ENCODE measurements at places on chromosomes 1 and 21.

GRCh38 chr1:36555041-36555440 is 72.3 kb upstream of the CSF3R start:
- DNase-seq, result no peak

GRCh38 chr1:11541956-11542355 is 63.0 kb downstream of the DISP3 start:
- no peak for DNase-seq

GRCh38 chr21:35138665-35139381 is 89.7 kb upstream of the RUNX1 start:
- peak; percentile 21 for DNase-seq

GRCh38 chr21:46151261-46151988 is 4.0 kb downstream of the FTCD start:
- no peak for DNase-seq

DNA sequence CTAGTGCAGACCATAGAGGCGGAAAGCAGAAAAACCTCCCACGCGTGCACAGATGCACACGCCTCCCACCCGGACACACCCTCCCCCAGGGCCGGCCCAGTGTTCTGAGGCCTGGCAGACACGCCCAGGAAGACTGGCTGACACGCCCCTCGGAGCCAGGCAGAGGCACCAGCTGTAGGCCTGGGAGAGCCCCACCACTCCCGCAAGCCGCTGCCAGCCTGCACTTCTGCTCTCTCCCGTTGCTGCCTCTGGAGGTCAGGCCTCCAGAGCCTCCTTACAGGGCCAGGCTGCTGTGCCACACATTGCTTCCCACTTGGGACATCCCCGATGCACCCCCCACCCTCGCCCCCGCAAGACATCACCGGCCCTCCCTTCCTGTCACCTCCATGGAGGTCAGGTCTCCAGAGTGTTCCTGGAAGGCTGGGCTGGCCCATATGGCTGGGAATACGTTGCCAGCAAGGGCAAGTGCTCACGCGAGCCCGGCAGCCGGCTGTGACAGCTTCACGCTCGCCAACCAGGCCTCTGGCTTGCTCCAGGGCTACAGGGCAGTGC is 40.4 kb downstream of the CASZ1 start:
- peak; percentile 70 for DNase-seq

GRCh38 chr1:34398241-34398915 is 221.7 kb downstream of the C1orf94 start:
- no peak for DNase-seq

- DNase-seq, result no peak
Measured at GRCh38 chr1:46798810-46799209, at the start of gene CYP4B1. TSS of gene CYP4B1 (plus strand) at chr1:46799046. CDS start at chr1:46799082, 36 bp downstream.

DNA sequence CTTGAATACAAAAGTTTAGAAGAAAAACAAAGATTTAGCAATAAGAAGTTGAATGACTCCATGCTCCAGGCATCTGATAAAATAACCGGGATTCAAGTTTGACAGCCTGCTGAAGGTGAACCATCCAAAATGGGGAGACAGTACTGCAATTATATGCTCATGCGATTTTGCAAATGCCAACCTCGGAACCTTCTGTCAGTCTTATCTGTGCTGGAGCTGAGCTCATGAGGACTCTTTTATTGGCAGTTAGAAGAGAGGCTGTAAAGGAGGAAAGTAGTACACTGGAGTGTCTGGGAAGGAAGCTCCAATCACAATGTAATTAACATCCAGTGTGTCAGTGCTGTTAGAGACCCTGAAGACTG is 170.0 kb downstream of the GALNT2 start:
- DNase-seq, result no peak

- DNase-seq, result no peak
Measured at GRCh38 chr1:94105957-94106529, 14.9 kb downstream of the ABCA4 start.

DNA sequence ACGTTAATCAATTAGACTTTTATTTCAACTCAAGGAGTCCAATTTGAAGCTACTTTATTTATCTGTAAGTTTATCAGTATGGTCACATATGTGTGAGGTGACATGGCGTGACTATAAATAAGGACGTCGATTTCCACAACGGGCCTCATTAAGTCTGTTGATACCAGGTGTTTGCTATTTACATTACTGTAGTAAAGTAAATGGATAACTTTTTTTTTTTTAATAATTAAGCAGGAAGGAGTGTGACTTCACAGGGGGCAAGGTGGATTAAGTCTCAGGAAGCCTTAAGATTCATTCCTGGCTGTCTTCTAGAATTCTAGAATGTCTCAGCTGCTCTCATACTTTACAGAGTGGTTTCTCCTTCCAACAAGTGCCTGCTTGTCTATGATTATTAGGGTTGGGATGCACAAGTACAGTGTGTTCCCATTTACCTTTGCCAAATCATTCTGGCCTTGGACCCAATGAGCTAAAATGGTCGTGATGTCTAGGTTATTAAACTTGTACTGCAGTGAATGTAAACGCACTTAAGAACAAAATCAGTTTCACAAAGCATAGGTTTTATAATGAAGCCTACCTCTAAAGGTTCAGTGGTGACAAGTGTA is 15.5 kb downstream of the MAP3K7CL start:
- DNase-seq, result no peak

- no peak for DNase-seq
Measured at GRCh38 chr1:69567652-69568420, at the start of gene LRRC7. TSS of gene LRRC7 (plus strand) at chr1:69567922. CDS start at chr1:69568640, 718 bp downstream.

All from activated CD4-positive, alpha-beta T cell treated with anti-CD3 and anti-CD28 coated beads, Interleukin-2, amount 10 ng/mL, durations not matched to agents 7 days and 5 days (primary cell).